ENCODE measurements at places on chromosomes 2 and 18. TPM values are rescaled to one million over a fixed set of nuclear protein-coding genes. Genes with fewer than 3 reads are reported as not detected.

Gene CYBRD1
- 90.8 TPM for total RNA-seq

Gene ECEL1
- total RNA-seq = not detected

Gene CDH19
- total RNA-seq = 23.8 TPM

Gene LOXHD1
- 0.15 TPM for total RNA-seq

Gene SKOR2
- total RNA-seq = not detected

Gene RAB11FIP5
- 23.6 TPM for total RNA-seq

Gene TTN
- 1,828 TPM for total RNA-seq

Gene ALPP
- not detected for total RNA-seq

DNA sequence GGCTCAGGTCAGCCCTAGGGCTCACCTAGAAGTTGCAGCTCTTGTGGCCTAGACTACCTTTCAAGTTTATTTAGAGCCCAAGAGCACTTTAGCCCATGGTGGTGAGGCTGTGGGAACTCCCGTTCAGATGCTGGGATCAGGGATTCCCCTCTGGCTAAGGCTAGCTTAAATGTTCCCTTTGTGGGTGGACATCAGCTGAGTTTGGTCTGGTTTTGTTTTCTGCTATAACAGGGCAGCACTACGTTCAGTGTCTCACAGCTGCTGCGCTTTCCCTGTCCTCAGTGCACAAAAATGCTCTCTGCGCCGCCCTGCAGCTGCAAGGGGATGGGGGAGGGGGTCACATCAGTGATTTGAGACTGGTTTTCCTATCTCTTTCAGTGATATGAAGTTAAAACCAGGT is 170.5 kb upstream of the KCNJ3 start:
- DNase-seq = peak; percentile 13

GRCh38 chr2:66890166-66890742 is 455.3 kb downstream of the MEIS1 start:
- no peak for DNase-seq

DNA sequence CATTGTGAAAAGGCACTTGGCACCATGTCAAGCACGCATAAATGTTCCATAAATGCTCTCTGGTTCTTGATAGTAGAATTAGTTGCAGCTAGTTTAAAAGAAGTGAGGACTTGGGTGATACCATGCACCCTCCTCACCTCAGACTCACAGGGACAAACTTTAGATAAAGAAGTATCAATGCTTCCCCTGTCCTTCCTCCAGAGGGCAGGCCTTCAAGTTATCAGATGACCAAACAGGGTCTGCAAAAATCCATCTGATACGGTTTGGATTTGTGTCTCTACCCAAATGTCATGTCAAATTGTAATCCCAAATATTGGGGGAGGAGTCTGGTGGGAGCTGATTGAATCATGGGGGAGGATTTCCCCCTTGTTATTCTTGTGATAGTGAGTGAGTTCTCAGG is 54.1 kb downstream of the C1QL2 start:
- DNase-seq = no peak

DNA sequence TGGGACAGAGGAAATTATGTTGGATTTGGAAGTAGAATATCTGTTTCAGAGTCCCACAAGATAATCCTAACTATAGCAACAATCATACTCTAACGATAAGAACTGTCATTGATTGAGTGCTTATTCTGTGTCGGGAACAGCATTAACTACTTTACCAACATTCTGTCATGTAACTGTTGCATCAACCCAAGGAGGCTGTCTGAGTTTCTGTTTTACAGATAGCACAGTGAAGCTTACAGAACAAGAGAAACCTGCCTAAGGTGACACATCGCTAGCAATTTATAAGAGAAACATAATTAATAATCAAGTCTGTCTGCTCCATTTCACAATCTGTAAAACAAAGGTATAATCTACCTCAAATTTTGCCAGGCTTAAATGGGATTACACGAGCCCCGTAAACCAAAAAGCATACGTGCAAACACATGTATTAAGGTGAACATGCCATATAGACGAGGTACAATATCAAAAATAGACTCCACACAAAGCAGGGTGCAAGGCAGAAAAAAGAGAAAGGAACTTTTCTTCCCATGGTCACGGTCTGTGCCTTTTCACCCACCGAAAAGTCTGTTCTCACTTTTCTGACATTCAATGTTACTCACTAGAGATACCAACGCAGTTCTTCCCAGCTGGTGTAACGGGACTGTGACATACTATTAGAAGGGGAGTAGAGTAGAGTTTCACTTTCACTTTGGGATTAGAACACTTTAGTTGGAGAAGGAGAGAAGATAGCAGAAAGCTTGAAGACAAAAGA is 37.2 kb upstream of the SLC8A1 start:
- DNase-seq = no peak

- DNase-seq = no peak
Measured at GRCh38 chr18:77544792-77545191, 295.1 kb downstream of the GALR1 start.

- DNase-seq = no peak
Measured at GRCh38 chr2:223760838-223761502, 76.4 kb downstream of the AP1S3 start.

GRCh38 chr18:35729991-35730668 is 148.6 kb downstream of the GALNT1 start:
- no peak for DNase-seq

DNA sequence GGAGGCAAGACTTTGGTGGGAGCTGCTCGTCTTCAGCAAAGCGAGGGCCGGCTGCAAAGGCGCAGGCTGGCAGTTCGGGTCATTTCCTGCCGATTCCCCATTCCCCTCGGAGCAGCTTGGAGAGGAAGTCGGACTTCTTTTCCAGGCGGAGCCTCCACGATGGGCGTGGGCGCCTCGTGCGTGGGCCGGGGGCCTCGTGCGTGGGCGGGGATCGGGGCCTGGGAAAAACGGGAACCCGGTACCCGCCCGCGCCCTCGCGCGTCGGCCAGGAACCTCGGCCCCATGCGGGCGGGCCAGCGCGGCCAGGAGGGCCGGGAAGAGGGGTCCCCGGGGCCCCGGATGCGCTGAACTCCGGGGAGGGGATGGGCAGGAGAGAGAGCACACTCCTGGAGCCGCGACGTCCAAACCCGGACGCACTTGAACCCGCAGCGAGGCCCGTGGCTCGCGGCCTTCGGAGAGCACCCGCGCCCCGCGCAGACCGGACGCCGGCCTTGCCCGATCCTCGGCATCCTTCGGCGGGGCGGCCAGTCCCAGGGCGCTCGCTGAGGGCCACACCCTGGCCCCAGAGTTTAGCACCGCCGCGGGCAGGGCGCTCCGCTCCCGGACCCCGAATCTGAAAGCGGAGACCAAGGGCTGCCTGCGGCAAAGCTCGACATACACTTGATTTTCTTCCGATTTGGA is 368.4 kb downstream of the MTX2 start:
- DNase-seq = peak; percentile 79

GRCh38 chr2:26534098-26534864 is 56.4 kb upstream of the OTOF start:
- DNase-seq = no peak

GRCh38 chr2:119723186-119723585 is 36.5 kb upstream of the PTPN4 start:
- no peak for DNase-seq

GRCh38 chr2:172200495-172201085 is 97.9 kb upstream of the DLX2 start:
- DNase-seq = no peak

DNA sequence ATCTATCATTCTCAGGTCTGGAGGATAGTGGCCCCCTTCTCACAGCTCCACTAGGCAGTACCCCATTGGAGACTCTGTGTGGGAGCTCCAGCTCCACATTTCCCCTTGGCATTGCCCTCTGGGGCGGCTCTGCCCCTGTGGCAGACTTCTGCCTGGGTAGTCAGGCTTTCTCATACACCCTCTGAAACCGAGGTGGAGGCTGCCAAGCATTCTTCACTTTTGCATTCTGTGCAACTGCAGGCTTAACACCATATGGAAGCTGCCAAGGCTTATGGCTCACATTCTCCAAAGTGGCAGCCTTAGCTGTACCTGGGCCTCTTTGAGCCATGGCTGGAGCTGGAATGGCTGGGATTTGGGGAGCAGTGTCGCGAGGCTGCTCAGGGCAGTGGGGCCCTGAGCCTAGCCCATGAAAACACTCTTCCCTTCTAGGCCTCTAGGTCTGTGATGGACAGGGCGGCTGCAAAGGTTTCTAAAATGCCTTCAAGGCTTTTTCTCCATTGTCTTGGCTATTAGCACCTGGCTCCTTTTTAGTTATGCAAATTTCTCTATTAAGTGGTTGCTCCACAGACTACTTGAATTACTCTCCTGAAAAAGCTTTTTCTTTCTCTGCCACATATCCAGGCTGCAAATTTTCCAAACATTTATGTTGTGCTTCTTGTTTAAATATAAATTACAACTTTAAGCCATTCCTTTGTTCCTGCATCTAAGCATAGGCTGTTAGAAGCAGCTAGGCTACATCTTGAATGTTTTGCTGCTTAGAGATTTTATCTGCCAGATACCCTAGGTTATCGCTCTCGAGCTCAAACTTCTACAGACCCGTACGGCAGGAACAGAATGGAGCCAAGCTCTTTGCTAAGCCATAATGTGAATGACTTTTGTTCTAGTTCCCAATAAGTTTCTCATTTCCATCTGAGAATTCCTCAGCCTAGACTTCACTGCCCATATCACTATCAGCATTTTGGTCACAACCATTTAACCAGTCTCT is 206.5 kb downstream of the CPS1 start:
- DNase-seq = no peak

DNA sequence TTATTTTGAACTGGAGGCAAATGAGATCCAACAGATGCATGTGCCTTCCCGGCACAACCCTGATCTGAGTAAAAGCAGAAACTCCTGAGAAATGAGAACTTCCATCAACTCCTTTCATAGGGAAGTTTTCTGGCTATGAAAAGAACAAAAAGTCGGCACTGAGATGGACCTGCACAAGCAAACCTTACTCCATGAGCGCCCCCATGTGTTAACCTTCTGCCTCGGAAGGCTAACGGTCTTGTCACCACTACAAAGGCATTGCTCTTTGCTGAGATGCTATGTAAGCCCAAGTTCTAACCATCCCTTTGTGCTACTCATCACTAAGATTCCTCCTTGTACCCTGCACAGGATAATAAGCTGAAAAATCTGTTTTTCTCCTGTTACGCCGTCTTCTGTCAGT is 57.3 kb upstream of the SULT1C3 start:
- DNase-seq = no peak

GRCh38 chr2:201854221-201854801 is 48.0 kb downstream of the CDK15 start:
- DNase-seq = no peak

All from right cardiac atrium (tissue), 5 donors.